ENCODE measurements at places on chromosomes 6 and 20.

- no peak for DNase-seq
Observed at GRCh38 chr6:135830452-135830881, 21.0 kb upstream of the PDE7B start.

DNA sequence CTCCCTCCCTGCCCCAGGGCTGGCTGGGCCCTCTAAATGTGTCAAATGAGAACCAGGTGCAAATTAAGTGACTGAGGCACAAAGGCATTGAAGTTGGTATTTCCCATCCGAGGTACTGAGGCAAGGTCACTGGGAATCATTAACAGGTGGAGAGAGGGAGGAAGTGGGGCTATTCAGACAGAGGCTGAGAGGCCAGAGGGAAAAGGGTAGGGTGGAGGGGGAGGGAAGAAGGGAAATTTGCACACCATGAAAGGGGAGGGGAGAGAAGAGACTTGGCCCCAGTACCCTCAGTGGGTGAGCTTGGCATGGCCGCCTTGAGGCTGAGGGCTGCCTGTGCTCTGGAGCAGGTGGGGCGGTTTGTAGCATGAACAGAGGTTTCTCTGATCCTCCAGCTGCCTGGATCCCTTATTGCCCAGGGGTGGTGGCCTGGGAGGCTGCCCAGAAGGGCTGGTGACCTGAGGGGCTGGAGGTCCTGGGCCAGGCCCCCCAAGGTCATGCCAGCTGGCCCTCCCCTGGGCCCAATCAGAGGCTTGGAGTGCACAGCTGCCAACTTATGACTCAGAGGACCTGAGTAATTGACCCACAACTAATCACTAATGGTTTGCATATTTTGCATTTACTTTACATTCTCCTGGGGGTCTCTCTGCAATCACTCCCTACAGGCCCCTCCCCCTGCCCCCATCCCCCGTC is 40.3 kb upstream of the ZFAND3 start:
- no peak for DNase-seq

- DNase-seq: no peak
Observed at GRCh38 chr20:36060676-36061075, 92.3 kb downstream of the CNBD2 start.

DNA sequence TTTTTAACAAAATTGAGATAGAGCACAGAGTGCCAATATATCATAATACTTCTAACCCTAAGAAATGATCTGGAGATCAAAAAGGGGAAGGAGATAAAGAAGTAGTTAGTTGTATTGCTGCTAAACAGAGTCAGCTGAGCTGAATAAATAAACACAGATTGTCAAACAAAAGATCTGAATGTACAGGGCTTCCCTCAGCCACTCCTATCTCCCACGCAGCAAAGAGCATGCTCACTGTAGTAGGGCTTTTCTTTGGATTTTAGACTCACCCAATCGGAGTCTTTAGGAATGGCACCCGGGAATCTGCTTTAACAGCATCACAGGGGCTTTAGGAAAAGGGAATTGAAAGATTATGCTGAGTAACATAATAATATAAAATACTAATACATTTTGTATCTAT is 222.2 kb upstream of the STXBP5 start:
- DNase-seq: no peak

- no peak for DNase-seq
Observed at GRCh38 chr6:100088009-100088408, 94.0 kb upstream of the MCHR2 start.

DNA sequence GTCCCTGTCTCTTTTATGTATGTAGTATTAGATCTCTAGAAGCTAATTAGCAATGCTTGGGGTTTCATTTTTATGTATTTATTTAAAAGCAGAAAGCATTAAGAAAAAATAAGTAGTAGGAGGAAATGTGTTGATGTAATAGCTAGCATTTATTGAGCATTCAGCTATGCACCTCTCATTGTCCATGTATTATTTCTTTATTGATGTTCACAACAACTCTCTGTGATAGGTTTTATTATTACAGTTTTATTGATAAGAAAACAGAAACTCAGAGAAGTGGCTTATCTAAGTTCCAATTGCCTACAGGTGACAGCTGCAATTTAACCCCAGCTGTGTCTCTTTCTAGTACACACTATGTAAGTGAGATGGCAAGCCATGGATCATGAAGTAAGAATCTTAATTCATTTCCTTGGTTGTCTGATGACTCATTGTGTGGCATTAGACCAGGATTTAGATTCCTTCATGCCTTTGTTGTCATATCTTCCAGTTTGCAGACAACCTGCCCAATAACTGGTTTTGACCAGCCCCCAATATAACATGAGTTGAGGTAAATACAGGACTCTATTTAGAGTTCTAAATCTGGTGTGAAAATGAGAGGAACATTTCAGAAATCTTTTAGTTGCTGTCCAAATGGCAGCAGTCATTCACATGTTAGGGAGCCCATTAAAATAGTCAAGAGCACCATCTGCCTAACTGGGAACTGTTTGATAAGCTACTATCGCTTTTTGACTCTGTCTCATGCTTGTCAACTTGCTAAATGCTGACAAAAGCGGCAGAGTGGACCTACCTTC is 170.8 kb upstream of the PHACTR1 start:
- DNase-seq: no peak
